ENCODE measurements at places on chromosomes 12 and 14. TPM values are rescaled to one million over a fixed set of nuclear protein-coding genes. Genes with fewer than 3 reads are reported as not detected.
A peak's percentile ranks its signal among the peaks of the same experiment; 100 is the strongest.

- no peak overlapping the region for H3K4me3 ChIP-seq
- no peaks in the 10 kb centered on the region for H3K27me3 ChIP-seq
- no peaks in the 10 kb centered on the region for H3K36me3 ChIP-seq
- no peak for DNase-seq
These were observed 221.9 kb upstream of the EGLN3 start for GRCh38 chr14:34172550-34173368.

DNA sequence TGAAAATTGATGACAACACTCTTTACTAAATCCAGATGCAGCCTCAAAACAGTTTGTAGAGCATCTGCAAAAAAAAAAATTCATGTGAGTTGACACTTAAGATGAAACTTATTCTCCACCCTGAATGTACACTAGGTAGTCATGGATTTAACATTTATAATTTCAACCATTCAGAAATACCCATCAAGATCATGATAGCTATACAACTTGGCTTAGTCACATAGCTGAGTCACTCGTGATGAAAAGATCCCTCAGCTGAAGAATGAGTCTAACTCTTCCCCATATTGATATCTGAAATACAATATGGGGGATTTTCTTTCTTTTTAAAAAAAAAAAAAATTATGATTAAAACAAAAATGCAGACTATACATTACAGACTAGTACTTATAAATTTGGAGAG is 104.8 kb upstream of the PLEKHG7 start:
- no peaks in the 10 kb centered on the region for H3K4me1 ChIP-seq
- H3K27me3 ChIP-seq, result no peaks in the 10 kb centered on the region
- H3K36me3 ChIP-seq, result no peaks in the 10 kb centered on the region
- no peak for DNase-seq

DNA sequence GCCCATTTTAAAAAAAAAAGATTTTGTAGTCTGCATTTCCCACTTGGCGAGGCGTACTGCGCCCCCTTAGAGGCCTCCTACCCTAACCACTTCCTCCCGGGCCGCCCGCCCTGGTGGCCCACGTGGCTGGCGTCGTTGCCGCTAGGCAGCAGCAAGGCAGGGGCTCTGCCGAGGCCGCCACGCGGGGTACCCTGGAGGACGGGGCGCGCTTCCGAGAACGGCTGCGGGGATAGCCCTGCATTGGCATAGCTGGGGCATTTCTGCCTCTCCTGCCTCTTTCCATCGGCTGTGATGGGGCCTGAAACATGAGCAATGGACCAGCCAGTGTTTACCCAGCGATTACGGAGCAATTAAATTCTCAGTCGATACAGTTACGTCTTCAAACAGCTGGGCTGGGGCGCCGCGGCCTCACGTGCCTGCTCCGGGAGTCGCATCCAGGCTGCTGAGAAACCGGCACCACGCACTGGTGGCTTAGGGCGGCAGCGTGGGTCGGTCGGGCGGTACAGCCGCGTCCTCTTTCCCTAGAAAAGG is 38.0 kb downstream of the IQSEC3 start:
- H3K4me1 ChIP-seq, result peaks cover 39% of the 10 kb centered on the region
- no peak overlapping the region for H3K27ac ChIP-seq
- H3K36me3 ChIP-seq, result no peaks in the 10 kb centered on the region
- peak; percentile 15 for DNase-seq
- no peaks in the 10 kb centered on the region for H3K27me3 ChIP-seq
- H3K4me3 ChIP-seq, result no peak overlapping the region

Gene CCDC197
- not detected for total RNA-seq

GRCh38 chr14:80776657-80777056 is 164.9 kb downstream of the CEP128 start:
- no peak for DNase-seq
- H3K27me3 ChIP-seq, result no peaks in the 10 kb centered on the region
- H3K27ac ChIP-seq, result no peak overlapping the region
- H3K36me3 ChIP-seq, result no peaks in the 10 kb centered on the region
- no peak overlapping the region for H3K4me3 ChIP-seq
- H3K4me1 ChIP-seq, result no peaks in the 10 kb centered on the region

DNA sequence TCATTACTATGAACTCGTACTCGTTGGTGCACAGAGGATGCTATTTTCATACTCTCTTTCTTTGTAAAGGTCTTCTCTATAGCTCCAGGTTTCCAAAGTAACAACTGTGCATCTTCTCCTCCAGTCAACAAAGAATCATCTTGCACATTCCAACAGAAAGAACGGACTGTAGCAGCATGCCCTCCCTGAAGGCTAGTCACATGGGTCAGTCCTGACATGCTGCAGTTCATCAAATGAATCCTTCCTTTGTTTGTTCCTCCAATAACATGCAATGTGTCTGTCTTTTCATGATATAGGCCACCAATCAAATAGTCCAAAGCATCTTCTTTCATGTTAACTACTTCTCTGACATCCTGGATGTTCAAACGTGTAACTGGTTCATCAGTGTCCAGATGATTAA is 42.9 kb downstream of the WDR89 start:
- H3K4me1 ChIP-seq, result no peaks in the 10 kb centered on the region
- no peak overlapping the region for H3K27ac ChIP-seq
- no peak for DNase-seq
- no peaks in the 10 kb centered on the region for H3K27me3 ChIP-seq
- peaks cover 6% of the 10 kb centered on the region for H3K36me3 ChIP-seq

DNA sequence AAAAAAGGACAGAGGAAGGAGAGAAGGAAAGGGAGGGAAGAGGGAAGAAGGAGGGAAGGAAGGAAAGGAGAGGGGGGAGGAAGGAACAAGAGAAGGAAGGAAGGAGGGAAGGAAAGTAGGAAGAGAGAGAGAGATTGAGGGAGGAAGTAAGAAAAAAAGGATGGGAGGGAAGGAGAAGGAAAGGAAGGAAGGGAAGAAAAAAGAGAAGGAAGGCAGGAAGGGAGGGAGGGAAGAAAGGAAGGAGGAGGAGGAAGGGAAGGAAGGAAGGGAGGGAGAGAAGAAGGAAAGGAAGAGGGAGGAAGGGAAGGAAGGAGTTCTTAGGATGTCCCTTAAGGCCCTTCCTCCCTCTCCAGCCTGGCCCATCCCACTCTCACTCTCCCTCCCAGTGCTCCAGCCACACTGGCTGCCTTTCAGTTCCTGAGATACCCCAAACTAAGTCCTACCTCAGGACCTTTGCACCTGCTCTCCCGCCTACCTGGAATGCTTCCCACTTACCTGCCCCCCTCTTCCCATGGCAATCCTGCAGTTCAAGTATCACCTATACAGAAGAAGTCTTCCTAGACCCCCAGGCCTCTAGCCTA is 21.7 kb upstream of the MSI1 start:
- H3K4me1 ChIP-seq, result peaks cover 44% of the 10 kb centered on the region
- H3K27me3 ChIP-seq, result no peaks in the 10 kb centered on the region
- H3K4me3 ChIP-seq, result no peak overlapping the region

- no peaks in the 10 kb centered on the region for H3K36me3 ChIP-seq
- H3K27ac ChIP-seq, result no peak overlapping the region
- H3K4me3 ChIP-seq, result no peak overlapping the region
- no peaks in the 10 kb centered on the region for H3K27me3 ChIP-seq
These were observed 17.7 kb upstream of the CCDC91 start for GRCh38 chr12:28172434-28173030.

- peak overlapping the region; percentile 67 for H3K27ac ChIP-seq
- H3K4me1 ChIP-seq, result peaks cover 21% of the 10 kb centered on the region
- H3K36me3 ChIP-seq, result no peaks in the 10 kb centered on the region
These were observed 232.8 kb upstream of the SEL1L start for GRCh38 chr14:81766321-81766915.

All from neural progenitor cell (in vitro differentiated cells).